Breast epithelium (tissue), 4 donors: ENCODE measurements at places on chromosomes 7 and 10.

DNA sequence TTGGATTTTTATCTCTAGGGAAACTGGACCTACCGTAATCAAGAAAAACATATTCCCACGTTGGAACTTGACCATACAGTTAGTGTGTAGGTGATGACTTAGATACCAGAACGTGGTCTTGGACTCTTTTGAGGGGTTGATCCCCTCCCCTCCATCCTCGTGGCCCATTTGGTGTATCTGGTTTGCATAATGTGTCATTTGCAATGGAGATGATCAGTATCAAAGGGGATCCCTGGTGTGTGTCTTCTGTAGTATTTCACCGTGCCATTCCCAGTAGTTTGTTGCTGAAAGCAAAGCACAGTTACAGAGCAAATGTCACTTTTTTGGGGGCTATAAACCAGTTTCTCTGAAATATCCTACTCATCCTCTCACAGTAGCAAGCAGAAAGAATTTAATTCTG, 217.7 kb downstream of the TCF7L2 start:
- DNase-seq = no peak

DNA sequence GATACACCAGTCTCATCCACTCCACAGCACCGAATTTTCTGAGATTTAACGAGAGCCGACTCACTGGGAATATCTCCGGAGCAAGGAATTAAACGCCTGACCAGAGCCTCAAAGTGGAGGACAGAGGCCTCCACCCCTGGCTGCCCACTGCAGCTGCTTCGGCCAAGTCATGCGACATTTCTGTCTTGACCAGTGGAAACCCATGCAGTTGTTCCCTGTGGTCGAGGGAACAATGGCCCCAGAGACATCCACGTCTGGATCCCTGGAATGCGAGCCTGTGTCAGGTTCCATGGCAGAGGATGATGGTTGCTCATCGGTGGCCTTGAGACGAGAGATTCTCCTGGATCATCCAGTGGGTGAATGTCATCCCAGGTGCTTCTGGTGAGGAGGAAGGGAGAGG, 65.7 kb upstream of the INSIG1 start:
- no peak for DNase-seq

GRCh38 chr7:48088559-48089045, 463 bp upstream of the UPP1 start:
- peak; percentile 66 for DNase-seq

DNA sequence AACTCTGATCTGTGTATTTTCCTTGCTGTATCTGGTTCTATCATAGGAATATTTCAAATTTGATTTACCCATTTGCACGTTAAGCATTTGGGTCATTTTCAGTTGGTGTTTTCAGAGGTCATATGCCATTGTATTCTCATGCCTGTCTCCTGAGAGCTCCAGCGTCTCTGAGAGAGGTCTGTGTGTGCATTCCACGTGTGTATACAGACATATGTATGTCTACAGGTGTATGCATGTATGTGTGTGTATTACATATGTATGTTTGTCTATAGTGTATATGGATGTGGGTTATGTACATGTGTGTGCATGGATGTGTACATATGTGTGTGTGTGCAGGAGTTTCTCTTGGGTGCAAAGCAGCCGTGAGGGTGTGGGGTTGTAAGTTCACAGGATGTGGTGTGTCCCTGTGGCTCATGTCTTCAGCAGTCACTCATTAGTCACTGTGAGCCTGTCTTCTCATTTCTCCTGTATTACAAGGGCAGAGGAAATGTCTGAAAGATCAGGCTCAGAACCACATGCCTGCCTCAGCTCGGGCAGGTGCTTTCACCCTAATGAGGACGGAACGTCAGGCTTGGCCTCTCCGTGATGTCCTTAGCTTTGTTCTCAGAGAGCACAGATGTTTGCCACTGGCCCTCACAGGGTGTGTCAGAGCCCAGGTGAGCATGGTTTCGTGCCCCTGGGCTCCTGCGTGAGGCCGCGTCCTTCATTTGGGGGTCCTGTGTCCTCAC, 101.6 kb downstream of the NKX6-2 start:
- DNase-seq = no peak
